ENCODE measurements at places on chromosomes 1 and 21.

- no peak for DNase-seq
Observed at GRCh38 chr21:28309596-28309995, 683.1 kb downstream of the LTN1 start.

DNA sequence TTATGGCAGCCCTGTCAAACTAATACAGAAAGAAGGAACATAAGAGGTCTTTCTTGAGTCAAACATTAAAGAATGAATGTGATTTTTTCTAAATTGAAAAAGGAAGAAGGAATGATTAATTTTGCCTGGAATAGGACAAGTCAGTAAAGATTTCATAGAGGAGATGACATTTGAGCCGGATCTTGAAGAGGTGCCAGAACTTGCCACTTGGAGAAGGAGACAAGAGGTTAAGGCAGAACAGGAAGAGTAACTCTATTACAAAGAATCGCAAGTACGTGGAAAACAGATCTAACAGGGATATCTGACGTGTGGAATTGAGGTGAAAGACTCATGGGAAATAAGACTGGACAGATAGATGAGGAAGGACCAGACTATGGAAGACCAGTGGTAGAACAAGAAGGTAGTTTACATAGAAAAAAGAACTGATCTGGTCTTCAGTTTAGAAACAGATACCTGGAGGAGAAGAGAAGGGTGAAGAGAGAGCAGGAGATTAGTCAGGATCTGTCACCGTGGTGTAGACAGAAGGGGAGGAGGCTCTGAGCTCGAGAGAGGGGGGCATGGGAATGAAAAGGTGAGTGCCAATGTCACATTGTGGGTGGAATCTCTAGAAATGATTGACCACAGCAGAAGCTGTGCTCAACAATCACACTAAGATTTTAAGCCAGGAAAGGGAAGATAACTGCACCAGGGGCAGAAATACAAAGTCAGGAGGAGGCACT lies 32.5 kb downstream of the RHOU start:
- no peak for DNase-seq

- no peak for DNase-seq
Observed at GRCh38 chr1:169689395-169689794, 22.0 kb downstream of the SELL start.

- no peak for DNase-seq
Observed at GRCh38 chr1:206898089-206898914, 1.1 kb downstream of the IL24 start.

DNA sequence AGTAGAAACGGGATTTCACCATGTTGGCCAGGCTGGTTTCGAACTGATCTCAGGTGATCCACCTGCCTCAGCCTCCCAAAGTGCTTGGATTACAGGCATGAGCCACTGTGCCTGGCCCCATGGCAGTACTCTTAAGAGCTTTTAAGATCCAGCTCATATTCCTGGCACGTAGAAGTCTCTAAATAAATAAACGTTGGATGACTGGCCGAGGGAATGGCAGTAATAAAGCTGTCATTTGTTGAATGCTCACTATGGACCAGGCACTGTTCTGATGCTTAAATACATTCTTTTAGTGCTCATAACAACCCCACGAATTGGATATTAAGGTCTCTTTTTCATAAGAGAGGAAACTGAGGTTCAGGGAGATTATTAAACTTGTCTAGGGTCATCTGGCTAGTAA lies 20.9 kb downstream of the UBIAD1 start:
- no peak for DNase-seq

GRCh38 chr1:231376875-231377549 lies 38.9 kb downstream of the SPRTN start:
- no peak for DNase-seq

DNA sequence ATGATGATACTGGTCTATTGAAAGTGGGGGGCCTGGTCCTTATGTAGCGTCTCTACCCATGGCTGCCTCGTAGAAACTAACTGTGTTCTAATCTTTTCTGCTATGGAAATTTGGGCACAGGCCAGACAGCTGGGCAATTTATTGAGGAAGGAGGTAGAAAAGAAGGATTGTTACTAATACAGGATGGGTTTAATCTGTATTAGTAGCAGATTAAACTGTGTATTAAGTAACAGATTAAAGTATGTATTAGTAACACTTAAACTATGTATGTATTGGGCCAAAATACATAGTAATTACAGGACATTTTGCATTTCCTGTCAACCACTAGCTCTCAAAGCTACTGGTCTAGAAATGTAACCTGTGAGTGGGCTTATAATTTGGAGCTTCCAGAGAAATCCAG lies 142.0 kb downstream of the MAST2 start:
- no peak for DNase-seq

- no peak for DNase-seq
Observed at GRCh38 chr21:44298301-44298700, 1.6 kb upstream of the PFKL start.

- no peak for DNase-seq
Observed at GRCh38 chr1:85554630-85555327, 25.8 kb upstream of the CCN1 start.

DNA sequence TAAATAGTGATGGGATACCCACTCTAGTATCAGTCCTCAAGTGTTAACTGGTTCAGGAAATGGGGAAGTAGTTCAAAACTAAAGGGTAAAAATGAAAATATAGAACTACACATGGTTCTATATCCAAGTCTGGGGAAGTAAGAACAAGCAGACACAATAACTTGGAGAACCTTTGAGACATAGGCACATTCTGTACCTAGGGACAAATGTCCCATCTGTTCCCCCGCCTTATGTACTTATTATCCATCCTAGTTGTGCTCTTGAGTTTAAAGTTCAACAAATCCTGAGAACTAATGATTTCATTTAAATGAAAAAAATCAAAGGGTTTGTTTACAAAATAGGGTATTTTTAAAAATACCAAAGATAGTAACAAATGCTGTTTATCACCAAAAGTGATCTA lies 32.5 kb downstream of the WNT2B start:
- no peak for DNase-seq

Data from nucleus accumbens (tissue), 56 donors.